ENCODE measurements at places on chromosomes 13 and 19.

DNA sequence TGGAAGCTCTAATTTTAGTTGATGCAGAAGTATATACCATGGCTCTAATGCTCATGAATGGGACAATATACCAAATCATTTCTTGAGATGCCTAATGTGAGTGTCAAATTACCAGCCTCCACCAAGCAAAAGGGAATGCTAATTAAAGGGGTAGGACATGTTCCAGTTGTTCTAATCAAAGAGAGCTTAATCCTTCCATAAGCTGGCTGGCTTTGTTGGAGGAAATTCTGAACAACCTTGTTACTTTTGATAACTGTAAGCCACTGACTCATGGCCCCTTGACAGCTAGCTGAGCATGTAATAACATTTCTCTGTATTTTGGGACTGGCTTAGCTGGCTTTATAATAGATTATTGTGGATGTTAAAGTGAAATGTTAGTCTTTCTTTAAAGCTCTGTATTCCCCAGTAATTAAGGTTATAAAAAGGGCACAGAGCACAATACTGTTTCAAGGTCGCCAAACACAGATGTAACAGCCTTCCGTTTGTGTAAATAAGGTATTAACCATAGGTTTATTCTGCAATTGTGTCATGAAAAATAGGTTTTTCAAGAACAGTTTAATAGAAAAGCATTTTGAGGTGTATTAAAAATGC is 1194.0 kb downstream of the PCDH9 start:
- no peak for DNase-seq

DNA sequence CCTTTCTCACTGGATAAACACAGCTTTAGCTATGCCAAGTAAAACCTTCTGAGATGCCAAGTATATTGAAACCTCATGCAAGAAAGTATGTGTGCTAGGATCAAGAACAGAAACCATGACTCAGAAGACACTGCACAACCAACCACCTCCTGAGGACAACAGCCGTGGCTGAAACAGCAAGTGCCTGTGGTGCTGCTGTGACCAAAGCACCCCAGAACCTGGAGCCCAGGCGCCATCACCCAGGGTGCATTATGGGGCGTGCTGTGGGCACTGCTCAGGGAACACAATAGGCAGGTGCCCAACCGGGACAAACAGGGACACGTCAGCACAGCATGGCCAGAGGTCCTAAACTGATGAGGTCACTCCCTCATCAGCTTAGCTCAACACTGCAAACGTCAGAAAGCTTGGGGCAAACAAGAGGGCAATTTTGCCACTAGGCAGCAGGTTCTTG is 101.3 kb upstream of the SLC15A1 start:
- DNase-seq: no peak

DNA sequence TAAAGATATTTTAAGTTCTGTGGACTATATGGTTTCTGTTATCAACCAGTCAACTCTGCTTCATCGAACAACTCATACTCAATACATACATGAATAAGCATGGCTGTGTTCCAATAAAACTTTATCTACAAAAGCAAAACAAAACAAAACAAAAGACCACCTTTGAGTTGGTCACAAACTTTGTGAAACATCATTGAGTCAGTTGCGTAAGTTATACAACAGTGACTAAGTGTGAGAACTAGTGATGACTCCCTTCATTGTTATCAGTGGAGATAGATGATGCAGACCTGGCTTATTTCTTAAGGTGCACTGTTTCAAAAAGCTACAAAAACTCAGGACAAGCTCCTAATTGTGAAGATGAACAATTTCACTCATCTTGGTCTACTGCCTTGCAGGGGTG is 14.5 kb upstream of the KLK4 start:
- DNase-seq: no peak

DNA sequence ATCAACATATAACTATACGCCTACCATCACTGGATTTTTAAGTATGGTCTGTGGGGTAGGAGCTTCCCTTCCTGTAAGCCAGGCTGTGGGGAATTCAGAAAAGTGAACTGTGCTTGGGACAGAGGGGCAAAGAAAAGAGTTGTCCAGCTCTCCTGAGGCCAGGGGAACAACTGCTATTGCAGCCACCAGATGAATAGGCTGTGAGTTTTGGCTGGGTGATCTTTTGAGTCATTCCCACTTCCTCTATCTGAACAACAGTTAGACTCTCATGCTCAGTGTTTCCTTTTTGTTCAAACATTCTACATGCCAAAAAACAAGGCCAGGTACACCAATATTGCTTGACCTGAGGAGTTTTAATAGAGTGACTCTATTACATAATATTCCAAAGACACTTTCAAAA is 426.2 kb upstream of the DACH1 start:
- no peak for DNase-seq

DNA sequence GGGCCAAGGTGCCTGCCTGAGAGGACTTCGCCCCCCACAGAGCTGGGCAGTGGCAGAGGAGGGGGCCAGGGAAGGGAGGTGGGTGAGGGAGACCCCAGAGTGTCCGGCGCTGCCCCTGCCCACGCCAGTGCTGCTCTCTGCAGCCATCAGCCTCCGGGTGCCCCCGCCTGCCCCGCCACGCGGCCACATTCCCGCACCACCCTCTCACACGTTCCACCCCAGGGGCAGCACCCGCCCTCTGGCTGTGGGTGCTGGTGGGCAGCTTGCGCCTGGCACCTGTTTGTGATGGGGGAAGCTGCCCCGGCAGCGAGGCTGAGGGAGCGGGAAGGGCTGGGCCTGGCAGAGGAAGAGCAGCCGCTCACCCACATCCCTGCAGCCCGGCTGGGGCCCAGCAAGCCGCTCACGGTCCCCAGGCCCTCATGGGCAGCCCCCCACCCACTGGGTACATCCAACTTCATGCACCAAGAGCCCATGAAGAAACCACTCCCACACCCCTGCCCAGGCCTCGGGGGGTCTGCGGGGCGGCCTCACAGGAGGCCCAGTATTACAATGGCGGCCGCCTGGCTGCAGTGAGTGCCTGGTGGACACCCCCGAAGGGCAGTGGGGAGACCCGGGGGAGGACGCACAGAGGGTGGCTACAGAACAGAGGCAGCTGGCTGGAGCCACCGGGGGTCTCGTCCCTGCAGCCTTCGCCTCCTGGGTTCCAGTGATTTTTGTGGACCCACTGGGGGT is 14.0 kb downstream of the SBNO2 start:
- no peak for DNase-seq

- DNase-seq: no peak
These were observed 112.1 kb downstream of the ZIC5 start for GRCh38 chr13:99859178-99860177.

GRCh38 chr19:56097306-56097705 is 23.8 kb downstream of the ZNF787 start:
- DNase-seq: no peak

GRCh38 chr19:19061506-19061905 is 2.3 kb upstream of the SLC25A42 start:
- DNase-seq: no peak

- no peak for DNase-seq
These were observed 6.1 kb upstream of the C13orf46 start for GRCh38 chr13:113979791-113980471.

GRCh38 chr19:33447336-33448158 is 74.0 kb downstream of the CEBPG start:
- no peak for DNase-seq

Measured in activated CD8-positive, alpha-beta memory T cell treated with anti-CD3 and anti-CD28 coated beads for 1 hour (primary cell).